ENCODE measurements at places on chromosomes 2 and 18.

DNA sequence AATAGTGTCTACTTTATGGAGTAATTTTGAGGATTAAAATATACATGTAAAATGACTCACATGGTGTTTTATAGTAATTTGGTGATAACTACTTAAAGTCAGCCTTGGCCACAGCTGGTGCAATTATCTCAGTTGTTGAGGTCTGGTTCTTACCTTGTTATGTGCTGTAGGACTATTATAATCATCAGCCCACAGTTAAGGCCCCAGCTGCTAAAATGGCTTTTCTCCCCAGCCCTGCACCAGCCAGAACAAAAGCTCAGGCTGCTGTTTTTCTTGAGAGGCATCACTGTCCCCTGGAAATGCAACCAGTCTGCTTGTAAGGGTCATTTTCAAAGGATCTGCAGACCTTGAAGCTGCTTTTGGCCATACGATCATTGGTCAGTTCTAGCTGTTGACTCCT lies 283.3 kb upstream of the THUMPD2 start:
- DNase-seq, result no peak

DNA sequence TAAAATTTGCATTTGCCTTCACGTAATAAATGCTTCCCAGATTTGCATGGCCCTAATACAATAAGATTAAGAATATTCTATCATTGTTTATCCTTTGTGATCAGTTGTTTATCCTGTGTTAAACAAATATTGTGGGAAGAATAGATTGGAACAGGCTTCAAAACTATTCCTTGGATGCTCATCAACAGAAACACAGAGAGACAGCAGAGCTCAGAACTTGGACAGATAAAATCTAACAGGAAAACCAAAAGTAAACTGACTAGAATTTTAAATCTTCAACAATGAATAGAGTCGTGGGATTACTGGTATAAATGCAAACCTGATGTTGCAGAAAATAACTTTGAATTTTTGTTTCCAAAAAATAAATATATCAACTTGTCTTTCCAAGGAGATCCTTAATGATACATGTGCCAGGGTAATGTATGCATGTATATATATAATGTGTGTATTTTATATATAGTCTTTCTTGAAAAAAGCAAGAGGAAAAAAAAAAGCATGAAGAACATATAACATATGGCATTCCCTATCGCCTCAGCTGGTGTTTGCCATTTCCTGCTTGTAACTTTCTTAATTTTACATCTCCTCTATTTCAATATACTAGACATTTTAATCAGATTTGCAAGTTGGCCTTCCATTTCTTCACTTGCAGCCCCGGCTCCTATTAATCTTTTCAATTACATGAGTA lies 59.9 kb upstream of the TANK start:
- no peak for DNase-seq

DNA sequence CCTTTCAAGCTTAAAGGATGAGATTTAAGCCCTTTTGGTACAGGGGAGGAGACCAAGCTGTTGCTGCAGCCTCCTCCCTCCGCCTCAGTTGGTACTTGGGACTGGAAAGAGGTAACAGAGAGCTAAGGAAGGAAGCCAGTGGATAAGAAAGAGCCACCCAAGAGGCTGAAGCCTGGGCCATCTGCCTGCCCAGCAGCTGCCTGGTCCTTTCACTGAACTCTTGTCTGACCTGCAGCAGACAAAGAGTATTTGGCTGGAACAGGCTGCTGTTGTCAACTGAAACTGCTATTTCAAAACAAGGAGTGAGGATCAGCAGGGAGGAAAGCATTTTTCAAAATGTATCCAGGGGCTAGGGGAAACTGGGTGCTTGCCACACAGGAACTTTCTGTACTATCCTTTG lies 30.3 kb downstream of the TNS1 start:
- no peak for DNase-seq

- no peak for DNase-seq
These were observed 3.8 kb downstream of the AFG3L2 start for GRCh38 chr18:12373116-12373770.

GRCh38 chr2:118012778-118013177 lies 1.1 kb downstream of the CCDC93 start:
- DNase-seq, result no peak

All from stimulated activated CD4-positive, alpha-beta T cell treated with anti-CD3 and anti-CD28 coated beads, Interleukin-15, amount 100 ng/mL, for 1 hour (primary cell).